Stimulated activated CD8-positive, alpha-beta memory T cell treated with anti-CD3 and anti-CD28 coated beads, Interleukin-4, amount 100 ng/mL, for 1 hour (primary cell): ENCODE measurements at places on chromosomes 6 and 20.

GRCh38 chr6:89308525-89309395 lies 6.3 kb downstream of the GABRR2 start:
- DNase-seq = no peak

DNA sequence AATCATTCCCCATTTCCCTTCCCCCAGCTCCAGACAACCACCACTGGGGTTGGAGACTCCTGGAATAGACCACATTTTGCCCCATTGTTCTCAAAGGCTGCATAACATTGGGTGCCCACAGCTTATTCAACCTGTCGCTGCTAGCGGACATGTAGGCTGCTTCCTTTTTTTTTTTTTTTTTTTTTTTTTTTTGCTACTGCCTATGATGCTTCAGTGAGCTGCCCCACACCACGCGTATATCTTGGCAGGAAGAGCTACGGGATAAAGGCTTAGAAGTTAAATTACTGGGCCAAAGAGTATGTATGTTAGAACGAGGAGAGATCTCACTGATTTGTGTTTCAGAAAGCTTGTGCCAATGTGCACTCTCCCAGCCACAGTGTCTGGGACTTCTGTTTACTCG lies 7.0 kb downstream of the LBP start:
- no peak for DNase-seq

DNA sequence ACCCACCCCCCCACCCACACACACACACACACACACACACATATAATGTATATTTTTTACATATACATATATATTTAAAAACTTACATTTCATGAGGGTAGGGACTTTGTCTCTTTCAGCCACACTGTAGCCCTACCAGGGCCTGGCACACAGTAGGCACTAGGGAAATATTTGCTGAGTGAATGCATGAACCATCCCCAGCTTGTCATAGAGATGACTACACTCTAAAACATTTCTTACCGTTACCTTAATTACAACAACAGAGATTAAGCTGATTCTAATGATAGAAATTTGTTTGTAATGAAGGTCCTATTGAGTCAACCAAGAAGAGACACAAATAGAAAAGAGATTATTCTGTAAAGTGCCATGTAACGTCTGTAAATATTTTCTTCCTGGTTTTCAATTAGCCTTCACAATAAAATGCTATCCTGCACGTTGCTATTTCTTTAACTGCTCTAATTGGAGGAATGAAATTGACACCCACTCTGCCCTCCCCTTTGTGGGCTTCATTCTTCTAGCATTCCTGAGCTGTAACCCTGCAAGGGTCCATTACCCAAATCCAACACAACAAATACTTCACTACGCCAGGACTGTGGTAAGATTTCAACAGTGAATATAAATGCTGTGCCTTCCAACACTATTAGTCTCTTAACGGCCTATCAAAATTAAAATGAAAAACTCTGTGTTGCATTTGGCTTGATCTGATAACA lies 30.8 kb downstream of the SIM1 start:
- DNase-seq = no peak

DNA sequence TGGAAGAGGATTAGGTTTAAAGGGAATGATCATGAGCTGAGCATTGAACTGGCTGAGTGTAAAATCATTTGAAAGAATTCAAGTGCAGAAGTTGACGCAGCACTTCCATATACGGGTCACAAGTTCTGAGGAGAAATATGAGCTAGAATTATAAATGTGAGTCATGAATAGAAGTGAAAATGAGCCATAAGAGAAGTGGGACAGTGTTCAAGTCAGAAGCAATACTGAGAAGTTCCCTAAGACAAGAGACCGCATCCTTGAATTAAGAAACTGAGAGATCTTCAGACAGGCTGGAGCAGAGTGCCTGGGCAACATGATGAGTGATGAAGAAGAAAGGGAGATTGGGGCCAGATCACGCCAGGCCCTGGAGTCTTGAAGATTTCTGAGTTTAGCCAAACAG lies 209.7 kb downstream of the TBX18 start:
- DNase-seq = no peak

DNA sequence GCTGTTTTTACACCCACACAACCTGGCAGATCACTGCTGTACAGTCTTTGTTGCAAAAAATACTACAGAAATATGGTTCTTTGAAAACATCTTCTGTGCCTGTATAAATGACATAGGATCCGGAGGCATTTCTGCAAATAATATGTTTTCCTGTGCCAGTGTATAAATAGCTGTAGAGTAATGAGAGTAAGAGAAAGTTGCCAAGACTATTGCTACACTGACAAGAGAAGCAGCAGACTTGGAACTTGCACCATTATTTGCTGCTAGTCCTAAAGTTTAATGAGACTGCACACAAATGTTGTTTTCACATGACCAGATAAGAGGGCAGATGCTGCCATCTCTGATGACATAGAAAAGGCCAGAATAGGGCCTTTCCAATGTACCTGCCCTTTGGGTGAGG lies 50.0 kb upstream of the DTNBP1 start:
- DNase-seq = no peak

- no peak for DNase-seq
Observed at GRCh38 chr20:47635256-47635655, 133.6 kb downstream of the NCOA3 start.

DNA sequence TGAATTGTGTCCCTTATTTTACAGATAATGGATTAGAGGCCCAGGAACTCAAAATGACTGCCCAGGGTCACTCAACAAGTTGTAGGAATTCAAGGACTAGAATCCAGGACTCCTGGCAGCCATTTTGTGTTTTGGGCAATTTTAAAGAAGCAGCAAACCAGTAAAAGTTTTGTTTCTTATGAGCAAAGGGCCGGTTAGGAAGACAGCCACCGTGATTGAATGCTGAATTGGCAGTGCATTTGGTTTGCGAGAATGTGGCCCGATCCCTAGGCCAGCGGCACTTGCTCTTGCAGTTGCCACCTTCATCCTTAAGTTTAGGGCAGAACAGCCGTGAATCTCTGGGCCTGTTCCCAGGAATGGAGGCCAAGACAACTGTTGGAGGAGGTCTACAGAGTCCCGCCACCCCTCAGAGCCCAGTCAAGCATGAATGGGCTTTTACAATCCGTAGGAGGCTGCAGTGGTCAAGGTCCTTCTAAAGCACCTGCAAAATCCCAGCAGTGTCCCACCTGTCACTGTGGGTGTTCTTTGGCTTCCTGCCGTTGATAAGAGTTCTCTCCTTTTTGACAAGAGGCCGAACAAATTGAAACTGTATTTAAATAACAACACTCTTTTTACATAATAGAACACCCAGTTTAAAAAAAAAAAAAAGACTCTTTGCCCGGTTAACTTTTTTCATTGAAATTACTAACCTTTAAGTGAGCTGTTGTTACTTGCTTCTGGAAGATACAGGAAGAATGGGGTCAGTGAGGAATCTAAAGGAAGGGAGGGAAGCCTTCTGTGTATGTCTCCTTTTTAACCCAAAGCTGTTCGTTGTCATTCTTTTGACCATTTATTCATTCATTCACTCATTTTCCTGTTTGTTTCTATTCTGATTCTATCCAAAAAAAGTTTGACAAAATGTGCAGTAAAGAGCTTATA lies 68.7 kb downstream of the PHACTR2 start:
- DNase-seq = no peak

GRCh38 chr20:42082611-42083010 lies 464.4 kb upstream of the CHD6 start:
- no peak for DNase-seq

GRCh38 chr6:16301511-16301910 lies 63.1 kb downstream of the GMPR start:
- no peak for DNase-seq

DNA sequence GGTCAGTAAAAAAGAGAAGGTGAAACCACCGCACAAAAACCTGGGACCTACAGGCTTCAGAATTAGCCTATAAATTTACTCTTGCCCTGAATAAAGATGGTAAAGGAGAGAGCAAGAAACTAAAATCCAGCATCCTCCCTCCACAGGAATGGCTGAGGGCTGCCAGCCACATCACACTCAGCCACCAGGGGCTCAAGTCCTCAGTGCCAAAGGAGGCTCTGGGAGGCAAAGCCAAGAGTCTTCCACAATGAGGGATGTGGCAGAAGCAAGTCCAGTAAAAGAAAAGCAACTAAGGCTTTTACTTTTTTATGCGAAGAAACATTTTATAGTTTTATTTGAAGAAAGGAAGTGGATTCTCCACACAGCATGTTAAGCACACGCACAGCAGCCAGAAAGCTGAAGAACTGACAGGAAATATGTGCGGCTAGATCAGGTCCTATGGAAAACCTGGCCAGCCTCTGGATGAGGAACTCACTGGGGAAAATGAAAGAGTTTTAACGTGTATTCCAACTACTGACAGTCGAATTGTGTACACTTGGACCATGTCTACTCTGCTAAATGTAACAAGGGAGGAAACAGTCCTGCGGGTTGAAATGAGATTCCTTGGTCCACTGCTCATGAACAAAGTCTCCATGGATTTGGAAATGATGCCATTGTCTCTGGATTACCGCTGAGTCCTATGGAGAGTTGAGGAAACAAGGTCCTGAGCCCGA lies 219.4 kb upstream of the SSTR4 start:
- no peak for DNase-seq

GRCh38 chr20:13113731-13114130 lies 105.0 kb downstream of the SPTLC3 start:
- DNase-seq = no peak

GRCh38 chr6:76004202-76004601 lies 68.3 kb downstream of the IMPG1 start:
- no peak for DNase-seq

DNA sequence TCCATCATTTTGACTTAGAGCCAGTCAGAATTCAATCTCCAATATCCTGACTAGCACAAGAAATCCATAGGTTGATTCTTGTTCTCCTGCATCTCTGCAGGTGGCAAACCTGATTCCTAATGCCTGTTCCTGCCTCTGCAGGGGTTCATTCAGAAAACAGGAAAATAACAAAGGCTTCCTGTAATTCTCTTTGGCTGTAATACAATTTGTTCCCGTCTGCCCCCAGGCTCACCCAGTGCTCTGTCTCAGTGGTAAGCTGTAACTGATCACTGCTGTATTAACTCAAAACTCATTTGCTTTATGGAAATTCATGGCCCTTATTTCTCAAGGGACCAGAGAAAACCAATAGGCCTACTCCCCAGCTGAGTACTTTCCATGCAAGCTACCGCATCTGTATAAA lies 88.6 kb downstream of the OPRM1 start:
- no peak for DNase-seq

DNA sequence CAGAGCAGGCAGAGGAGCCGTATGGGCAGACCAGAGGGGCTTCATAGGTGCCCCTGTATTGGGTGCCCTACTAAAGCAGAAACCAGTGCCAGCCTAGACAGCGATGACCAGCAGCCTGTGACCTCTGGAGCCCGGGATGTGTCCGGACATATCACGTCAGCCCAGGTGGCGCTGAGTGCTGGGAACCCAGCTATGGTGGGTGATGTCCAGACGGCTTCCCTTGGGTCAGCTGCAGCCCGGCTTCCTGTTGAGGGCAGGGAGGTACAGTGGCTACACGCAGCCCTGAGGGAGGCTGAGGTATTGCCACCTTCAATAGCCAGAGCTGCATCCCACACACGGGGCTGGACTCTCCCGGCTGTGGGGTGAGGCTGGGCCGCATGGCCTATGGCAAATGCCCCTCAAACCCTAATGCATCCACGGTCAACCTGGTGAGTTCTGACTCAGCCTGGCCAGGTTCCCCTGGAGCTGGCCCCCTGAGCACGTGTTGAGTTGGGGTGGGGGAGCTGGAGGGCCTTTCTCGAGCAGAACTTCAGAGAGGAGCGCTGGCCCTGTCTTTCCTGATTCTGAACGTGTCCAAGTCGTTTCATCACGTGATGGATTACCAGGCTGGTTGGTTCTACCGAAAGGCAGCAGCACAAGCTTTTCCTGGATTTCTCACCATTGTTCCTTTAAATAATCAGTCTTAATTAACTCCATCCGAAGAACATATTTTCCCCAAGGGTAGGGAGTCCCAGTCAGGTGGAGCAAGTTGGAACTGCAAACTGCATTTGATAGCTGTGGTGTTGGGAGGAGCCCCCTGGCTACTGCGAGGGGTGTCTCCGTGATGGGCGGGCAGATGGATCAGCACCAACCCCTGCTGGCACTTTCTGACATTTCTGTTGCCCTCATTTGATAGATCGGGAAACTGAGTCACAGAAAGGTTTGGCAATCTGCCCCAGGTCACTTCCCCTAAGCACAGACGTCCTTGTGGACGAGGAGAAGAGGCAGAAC lies 7.1 kb upstream of the MYT1 start:
- DNase-seq = no peak

DNA sequence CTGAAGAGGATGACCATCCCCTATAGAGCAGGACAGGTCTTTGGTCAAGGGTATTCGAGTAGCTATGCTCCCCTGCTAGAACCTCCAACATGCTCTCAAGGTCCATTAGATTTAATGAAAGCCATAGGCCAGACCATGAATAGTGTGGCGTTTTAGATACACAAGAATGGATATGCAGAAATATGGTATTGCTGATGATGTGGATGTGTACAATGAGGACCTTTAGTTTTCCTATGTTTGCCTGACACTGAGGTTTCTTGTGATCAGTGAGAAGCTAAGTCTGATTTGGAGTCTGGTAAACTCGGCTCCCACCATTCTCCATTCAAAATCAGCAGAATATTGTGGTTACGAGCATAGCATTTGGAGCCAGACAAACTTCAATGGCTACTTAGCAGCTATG lies 125.6 kb downstream of the TSHZ2 start:
- DNase-seq = no peak

DNA sequence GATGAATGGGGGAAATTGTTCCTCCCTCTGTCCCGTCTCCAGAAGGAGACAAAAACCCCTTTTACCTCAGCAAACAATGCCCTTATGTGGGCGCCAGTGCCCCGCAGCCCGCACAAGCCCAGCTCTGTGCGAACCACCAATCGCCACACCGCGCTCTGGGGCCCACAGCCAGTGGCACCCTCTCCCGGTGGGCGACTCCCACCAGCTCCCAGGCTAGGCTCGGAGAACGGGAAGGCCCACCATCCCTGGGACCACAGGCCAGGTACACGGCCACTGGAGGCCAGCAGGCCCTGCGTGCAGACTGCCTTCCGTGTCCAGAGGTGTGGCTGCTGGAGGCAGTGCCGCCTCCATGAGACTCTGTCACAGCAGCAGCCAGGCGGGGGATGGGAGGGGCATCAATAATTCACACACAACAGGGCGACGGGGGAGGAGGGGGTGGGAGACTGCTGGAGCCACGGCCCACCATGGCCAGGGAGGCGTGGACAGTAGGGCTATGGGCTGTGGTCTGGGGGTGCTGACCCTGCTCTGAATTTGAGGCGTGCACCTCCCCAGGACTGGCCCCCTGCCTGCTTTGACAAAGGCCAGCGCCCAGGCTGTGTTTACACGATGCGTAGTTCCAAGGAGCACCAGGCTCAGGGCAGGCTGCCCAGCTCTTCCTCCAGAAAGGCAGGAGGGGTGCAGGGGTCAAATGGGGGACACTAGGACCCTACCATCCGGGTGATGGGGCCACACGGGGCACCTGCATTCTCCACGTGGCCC lies 105.7 kb downstream of the ASXL1 start:
- no peak for DNase-seq

GRCh38 chr6:41262401-41262800 lies 24.1 kb downstream of the TREM1 start:
- no peak for DNase-seq
